ENCODE measurements at places on chromosomes 12 and 14. TPM values are rescaled to one million over a fixed set of nuclear protein-coding genes. Genes with fewer than 3 reads are reported as not detected.

DNA sequence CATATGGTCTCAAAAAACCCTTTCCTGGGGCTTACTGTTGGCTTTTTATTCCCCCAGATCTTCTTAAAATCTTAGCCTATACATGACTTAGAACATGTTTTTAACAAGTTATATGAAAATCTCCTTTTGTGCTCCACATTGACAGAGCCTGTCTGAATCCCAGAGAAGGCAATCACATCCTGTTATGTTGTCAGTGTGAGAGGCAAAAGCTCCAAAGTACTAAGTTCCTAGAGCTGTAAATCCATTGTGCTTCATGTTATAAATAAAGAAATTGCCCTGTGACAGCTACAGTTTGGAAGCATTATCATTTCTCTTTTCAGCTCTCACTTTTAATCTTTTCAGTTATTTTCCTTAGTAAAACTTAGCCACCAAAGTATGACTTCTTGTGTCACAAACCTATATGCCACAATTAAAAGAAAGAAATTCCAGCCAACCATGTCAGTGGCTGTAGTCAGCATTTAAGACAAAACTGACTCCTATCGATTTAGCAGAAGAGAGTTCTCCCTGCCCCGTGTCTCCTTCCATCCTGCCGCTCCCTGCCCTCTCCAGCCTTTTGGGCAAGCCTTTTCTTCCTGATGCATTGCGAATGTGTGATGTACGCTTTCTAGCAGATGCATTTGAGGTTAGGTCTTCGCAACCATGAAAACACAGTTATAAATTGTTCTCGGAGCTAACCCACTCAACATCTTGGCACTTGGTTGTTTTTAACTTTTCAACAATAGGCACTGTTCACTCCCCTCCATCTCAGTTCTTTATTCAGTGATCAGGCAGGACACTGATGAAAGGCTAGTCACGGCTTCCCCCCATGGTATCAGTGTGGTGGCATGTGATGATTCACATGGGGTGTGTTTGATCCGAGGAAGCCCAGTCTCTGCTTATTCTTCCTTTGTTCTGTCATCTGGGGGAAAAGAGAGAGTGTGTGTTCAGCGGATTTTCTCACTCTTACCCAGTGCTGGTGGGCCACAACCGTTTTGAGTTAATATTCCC lies 143.5 kb downstream of the SSPN start:
- DNase-seq, result no peak

DNA sequence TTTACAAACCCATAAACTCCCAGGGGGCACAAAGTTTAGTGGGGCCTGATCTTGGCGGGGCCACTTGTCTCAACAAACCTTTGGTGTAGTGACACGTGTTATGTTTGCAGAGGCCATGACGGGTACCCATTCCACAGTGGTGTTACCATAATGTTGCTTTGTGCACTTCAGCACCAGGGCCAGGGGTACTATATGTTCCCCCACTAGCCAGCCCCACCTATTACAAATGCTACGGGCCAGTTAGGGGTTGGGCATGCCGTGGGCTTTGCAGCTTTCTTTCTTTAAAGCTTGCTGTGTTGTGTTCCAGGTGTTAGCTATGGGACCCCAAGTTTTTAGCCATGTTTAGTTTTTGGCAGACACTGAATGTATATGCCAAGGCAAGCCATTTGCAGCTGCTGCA lies 30.8 kb upstream of the G2E3 start:
- no peak for DNase-seq

DNA sequence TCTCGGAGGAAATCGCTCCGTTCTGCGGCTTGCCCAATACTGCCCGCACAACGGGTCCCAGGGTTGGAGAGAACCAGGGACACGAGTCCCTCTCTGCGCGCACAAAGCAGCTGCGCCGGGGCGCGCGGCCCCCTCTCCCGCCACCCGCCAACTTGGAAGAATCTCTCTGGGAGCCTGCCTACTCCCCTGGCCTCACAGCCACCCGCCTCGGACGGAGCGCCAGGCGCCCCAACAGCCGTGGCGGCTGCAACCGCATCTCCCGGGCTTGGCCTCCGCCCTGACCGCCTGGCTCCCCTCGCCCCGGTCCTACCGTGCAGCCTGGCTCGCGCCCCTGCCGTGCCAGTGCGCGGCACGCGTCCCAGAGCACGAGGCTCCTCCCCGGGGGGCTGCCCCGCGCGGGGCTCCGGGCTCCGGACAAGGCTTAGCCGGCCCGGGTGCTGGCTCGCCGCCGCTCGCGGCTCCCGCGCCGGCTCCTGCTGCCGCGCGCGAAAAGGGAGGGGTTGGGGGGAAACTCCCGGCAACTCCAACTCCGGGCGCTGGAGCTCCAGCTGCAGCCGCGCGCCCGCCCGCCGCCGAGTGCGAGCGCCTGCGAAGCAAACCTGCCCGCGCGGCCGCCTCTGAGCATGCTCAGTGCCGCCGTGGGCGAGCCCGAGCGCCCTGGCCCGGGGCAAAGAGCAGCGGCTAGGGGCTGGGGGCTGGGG lies at the start of gene STXBP6:
STXBP6 (minus strand) TSS at position 580 of the 701 bp plus-strand sequence. CDS start 75,329 bp downstream, outside the sequence.
- DNase-seq, result no peak

The PAX9 gene
- total RNA-seq, result not detected

- no peak for DNase-seq
Observed at GRCh38 chr14:70186900-70187451, 1.8 kb downstream of the SLC8A3 start.

DNA sequence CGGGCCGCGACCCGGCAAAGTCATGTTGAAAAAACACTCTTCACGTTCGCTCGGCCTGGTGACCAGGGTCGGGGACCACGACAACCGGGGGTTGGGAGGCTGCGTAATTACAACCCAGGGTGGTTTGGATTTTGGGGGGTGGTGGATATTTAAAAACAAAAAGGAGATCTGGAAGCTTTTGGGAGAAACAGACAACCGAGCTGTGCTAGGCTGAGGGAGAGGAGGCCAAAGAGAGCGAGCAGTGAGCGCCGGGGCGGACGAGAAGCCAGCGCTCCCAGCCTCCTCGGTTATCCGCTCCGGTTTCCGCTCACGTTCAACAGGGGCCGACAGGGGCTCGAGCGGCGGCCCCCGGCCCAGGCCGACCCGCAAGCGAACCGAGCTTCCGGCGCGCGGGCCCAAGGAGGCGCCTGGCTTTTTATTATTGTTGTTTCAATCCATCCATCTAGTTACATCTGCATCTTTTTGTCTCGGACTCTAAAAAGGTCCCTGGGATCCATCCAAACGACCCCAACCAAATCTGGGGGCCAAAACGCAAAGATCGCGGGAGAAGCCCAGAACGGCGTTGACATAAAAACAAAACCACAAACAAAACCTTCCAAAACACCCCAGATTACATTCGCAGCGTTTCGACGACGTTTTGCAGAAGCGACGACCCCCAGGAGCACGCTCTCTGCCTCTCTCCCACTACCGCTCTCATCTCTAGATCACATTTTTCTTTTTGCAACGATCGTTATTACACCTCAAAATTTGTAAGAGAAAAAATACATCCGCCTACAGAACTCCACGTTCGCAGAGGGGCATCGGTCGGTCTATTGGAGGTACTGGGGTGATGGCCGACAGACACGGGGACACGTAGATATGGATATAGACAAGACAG lies 771 bp downstream of the OTX2 start:
- DNase-seq, result no peak

DNA sequence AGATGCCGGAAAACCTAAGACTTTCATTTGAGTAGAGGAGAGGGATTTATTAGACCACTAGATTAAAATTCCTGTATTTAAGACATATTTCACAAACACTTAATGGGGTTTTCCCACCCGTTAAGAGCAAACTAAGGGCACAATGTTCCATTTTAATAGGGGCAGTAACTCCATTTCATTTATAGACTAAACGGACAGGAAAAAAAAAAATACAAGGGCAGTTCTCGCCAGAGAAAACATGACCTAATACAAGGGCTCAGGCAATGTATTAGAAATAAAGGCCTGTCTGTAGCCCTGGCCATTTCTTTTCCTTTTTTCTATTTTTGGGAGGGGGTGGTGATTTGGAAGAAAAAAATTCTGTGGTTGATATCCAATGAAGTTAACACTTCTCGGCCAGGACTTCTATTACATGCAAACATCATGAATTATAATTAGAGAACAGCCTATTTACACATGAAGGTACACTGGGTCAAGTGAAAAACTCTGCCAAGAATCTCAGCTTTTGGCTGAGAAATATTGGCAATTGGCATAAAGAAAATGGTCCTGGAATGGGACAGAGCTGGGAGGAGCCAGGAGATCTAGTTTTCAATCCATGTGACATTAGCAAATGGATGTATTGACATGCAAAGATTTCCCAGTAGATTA lies 641.1 kb upstream of the TBX3 start:
- DNase-seq, result no peak

DNA sequence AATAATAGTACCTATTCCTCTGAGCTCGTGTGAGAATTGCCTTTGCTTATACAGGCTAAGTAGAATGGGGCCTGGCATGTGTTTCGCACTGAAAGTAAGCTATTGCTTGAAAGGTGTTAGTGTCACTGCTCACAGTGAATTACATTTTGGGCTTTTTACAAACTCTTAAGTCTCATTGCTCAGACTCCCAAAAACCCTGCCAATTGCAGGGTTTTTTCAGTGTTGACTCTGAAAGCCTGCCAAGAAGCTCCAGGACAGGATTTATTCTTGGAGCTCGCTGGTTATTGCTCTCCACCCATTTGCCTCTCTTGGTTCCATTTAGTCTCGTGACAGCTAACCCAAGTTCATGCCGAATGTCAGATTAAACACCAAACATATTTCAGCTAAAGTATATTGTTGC lies 39.8 kb downstream of the NOPCHAP1 start:
- no peak for DNase-seq

The NTF3 gene
- total RNA-seq, result not detected
